ENCODE measurements at places on chromosomes 16 and 17.

DNA sequence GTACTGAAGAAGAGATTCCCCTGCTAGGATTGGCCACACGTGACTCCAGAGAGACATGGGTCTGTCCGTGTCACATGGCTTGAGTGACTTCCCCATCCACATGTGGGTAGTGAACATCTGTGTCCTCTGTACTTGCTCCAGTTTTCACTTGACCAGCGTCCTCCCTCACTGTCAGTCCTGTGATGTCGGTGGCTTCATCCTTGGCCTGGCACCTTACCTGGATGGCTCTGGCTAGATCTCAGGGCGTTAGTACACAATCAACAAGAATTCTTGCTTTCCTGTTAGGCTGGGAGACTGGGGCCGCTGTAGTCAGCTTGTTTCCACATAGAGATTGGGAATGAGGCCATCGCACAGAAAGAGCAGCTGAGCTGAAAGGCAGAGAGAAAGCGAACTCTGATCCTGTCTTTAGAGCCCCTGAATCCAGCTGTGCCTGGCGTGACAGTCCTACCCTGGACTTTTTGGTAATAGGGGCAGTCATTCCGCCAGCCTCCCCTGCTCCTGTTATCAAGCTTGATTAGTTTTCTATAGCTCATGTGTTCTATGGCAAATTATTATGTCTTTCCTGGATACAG lies 227.3 kb downstream of the SNX29 start:
- no peak for DNase-seq

DNA sequence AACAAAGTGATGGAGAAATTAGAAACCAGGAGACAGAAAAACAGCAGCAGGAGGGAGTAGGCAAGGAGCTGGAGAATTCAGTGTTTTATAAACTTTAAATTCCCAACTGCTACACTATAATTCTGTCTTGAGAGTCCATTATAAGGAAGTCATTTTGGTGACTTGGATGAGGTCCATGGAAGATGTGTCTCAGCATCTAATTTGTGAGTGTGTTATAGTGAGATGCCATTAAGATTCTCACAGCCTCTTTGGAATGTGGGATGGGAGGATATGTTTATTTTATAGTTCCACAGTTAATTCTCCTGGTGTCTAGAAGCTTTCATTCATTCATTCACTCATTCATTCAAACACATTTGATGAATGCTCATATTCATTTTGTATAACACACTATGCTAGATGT lies 206.0 kb upstream of the MYOCD start:
- no peak for DNase-seq

DNA sequence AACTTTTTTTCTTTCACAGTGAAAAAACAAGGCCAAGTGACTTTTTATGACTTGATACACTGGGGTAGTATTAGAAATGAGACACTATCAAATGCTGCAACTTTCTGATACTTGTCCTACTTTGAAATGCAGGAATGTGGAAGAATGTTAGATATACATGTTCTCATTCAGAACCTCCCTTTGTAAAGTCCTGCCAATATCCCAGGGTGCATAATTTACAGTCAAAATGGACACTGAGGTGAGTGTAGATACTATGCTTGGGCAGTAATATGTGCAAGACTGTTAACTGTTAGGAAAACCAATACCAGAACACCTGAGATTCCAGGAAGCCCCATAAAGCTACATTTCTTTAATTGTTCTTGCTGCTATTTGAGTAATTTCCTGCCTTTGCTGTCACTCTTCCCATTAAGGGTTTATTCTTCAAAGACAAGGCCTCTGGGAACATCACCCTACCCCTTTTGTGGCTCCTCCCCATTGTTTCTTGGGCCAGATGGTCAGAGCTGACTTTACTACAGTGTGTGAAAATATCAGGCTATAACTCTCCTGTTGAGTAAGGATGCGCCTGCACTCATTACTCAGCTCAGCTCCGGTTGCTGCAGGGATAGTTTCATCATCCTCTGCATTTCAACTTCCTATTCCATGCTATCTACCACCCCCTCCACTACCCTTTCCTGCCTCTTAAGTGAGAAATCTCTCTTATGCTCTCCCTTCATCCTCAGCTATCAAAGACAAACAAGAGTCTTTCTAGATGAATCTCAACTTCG lies 48.7 kb downstream of the TMEM100 start:
- no peak for DNase-seq

DNA sequence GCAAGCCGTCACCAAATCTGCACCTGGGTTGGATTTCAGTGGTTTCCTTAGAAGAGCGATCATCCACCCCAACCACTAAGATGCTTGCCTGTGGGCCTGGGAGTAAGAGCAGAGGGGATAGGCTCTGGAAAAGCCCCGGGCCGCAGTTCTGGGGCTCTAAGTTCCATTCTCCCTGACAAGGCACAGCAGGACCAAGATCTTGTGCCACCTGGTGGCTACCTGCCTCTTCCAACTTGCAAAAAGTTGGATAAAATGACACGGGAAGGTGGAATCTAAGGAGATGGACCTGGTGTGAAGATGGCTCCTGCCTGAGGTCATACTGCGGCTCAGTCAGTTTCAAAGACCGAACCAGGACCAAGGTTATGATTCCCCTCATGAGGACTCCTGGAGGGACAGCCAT lies 42.3 kb downstream of the ABCC12 start:
- no peak for DNase-seq

DNA sequence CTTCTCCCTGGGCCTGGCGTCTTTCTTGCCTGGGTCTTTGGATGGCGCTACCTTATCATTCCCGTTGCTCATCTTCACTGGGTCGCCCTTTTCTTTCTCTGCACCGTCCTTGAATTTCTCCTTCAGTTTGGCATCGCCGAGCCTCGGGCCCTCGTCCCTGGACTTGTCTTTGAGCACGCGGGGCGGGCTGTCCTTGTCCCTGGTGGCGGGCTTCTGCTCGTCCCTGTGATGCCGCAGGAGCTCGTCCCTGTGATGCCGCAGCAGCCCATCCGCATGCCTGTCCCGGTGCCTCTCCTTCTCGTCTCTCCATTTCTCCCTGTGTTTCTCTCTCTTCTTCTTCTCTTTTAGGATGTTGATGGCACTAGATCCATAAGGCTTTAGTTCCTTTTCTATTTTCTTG lies 64.3 kb downstream of the ZNF778 start:
- no peak for DNase-seq

DNA sequence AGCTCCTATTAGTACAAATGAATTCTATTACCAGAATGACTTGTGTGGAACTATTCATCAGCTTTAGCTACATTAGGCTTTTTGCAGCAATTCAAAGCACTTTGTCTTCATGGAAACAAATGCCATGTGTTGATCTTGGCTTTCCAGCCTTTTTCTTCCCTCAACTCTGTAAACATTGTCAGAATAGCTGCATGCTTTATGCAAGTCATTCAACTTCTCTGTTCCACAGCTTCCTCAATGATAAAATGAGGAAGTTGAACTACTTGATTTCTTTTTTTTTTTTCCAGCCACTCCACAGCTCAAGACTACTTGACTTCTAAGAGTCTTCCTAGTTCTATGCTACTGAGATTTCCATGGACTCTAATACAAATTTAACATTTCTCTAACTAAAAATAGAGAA lies 41.1 kb downstream of the KIAA0753 start:
- no peak for DNase-seq

- DNase-seq = no peak
Observed at GRCh38 chr17:64123114-64123513, 6.8 kb downstream of the ERN1 start.

- no peak for DNase-seq
Observed at GRCh38 chr17:1518410-1518809, 2.0 kb upstream of the INPP5K start.

DNA sequence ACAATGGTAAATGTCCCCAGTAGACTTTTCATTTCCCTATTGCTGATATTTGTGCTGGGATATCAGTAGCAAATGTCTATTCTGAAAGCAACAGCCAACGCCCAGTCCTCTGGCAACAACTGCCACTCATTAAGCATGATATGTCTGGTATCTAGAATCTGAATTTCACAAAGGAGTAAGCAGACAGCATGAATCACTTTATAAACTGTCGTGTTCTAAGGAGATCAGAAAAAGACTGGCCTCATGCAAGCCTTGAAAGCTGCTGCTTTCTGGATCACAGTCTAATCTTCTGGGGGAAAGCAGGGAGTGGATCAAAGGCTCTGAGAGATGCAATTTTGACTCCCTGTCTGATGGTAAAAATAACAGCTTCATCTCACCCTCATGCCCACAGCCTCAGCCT lies 153.1 kb upstream of the NOG start:
- DNase-seq = no peak

DNA sequence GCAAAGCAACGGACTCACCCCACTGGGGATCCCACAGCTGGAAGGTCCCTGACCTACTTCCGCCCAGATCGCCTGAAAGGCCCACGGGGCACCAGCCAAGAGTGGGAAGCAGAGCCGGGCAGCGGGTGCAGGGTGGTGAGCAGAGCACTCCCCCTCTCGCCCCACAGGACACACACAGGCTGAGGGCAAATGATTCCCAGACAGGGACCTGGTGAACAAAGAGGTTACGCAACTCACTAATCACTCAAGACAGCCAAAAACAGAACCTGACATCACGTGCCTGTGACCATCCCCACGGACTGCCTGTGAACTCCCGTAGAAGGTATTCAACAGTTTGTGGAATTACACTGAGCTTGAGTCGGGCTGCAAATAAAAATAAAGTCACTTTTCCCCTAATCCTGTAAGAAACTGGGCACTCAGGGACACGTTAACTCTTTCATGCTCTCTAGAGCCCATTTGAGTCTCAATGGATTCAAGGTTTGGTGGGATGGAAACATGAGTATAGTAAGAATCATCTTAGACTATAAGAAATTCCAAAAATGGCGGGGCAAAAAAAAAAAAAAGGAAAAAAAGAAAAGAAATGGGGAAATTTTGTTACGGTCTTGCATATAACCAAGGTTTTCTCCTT lies 396.1 kb downstream of the SOX9 start:
- DNase-seq = no peak

GRCh38 chr17:28685366-28685765 lies 23.4 kb downstream of the SUPT6H start:
- no peak for DNase-seq

GRCh38 chr16:79628501-79628975 lies 28.0 kb upstream of the MAF start:
- peak; percentile 77 for DNase-seq

DNA sequence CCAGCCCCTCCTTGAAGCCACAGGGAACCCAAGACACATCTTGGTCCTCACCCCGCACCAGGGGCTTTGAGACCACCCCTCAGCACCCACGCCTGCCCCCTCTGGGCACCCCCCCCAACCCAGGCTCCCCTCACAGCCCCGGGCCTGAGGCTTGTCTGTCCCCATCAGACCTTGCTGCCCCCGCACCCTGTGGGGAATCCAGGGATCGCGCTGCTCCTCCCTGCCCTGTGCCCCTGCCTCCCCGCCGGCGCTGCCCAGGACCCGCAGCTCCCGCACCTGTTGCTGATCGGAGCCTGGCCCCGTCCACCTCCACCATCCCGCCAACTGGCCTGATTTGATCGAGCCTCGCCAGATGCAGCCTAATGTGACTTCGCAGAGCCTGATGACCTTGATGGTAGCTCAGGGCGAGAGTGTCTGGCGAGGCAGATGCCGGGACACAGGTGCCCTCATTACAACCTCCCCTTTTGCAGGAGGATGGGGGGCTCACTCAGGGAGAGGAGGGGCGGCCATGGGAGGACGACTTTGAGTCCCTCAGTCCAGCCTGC lies 29.0 kb downstream of the SLC25A10 start:
- no peak for DNase-seq

DNA sequence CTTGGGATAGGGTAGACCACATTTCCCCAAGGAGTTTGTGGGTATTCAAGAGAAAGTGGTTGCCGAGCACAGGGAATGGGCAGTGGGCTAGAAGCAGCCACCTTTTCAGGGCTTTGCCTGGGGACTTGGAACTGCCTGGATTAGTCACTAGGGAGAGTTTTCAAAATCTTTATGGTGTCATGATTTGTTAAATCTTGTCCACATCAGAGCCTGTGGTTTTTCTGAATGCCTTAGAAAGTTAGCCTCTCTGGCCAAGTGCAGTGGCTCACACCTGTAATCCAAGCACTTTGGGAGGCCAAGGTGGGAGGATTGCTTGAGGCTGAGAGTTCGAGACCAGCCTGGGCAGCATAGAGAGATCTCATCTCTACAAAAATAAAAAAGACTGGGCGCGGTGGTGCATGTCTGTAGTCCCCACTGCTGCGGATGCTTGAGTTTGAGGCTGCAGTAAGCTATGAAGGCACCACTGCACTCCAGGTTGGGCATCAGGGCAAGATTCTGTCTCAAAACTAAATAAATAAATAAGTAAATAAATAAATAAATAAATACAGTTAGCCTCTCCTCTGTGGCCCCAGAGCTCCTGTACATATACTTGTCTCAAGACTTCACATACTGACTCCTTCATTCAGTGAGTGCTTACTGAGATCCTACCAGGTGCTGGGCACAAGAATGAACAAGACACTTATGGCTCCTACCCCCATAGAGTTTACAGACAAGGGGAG lies 76.3 kb upstream of the HNF1B start:
- no peak for DNase-seq

GRCh38 chr17:79047923-79048825 lies 24.2 kb downstream of the C1QTNF1 start:
- DNase-seq = no peak

- DNase-seq = no peak
Observed at GRCh38 chr17:6577686-6578263, 21.4 kb upstream of the PITPNM3 start.

GRCh38 chr16:27251541-27252205 lies 16.9 kb downstream of the NSMCE1 start:
- peak; percentile 64 for DNase-seq

- DNase-seq = no peak
Observed at GRCh38 chr16:10745841-10746240, 2.2 kb downstream of the NUBP1 start.

DNA sequence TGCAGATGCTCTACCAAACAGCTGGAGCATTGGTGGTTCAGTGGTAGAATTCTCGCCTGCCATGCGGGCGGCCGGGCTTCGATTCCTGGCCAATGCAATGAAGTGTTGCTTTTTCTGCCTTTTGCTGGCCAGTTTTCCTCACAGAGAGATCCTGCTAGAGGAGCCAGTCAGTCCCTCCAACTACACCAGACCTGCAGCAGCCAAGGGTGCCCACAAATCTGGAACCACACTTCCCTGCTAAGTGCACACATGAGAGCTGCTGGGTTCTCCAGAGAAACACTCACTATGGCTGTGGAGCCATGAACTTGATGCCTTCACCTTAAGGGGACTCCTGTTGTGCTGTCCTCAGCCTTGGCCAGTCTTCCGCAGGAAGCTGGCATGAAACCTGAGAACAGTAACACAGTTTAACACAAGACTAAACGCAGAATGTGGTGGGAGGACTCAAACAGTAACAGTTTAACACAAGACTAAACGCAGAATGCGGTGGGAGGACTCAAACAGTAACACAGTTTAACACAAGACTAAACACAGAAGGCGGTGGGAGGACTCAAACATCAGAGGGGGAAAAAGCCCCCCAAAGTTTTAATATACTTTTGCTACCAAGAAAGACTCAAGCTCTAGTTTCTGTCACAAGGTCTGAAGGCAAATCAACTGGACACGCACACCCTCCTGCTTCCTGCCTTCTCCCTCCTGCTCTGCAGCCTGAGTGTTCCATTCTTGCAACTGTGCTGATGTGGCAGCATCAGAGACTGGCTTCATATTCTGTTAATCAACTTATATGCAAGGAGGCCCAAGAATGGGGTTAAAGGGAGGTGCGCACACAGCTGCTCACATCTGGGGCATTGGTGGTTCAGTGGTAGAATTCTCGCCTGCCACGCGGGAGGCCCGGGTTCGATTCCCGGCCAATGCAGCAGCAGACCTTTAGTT lies 12.0 kb downstream of the VAC14 start:
- DNase-seq = no peak
